Fibroblast of mammary gland (primary cell): ENCODE measurements at places on chromosomes 6 and 20.
A peak's percentile ranks its signal among the peaks of the same experiment; 100 is the strongest.

GRCh38 chr20:16195671-16196070 is 377.6 kb downstream of the KIF16B start:
- DNase-seq = no peak

DNA sequence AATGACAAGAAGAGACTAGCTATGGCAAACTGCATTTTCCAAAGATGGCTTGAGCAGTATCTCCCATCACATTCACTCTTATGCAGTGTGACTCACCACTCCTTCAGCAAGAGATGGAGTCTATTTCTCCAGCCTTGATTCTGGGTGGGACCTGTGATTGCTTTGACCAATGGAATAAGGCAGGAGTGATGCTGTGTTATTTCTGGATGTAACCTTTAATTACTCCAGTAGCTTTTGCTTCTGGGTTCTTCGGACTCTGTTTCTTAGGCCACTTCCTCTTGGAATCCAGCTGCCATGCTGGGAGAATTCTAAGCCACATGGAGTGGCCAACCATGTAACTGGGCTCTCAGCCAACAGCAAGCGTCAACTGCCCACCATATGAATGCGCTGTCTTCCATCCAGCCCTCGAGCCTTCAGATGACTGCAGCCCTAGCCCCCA is 50.7 kb downstream of the TGM2 start:
- peak; percentile 65 for DNase-seq

DNA sequence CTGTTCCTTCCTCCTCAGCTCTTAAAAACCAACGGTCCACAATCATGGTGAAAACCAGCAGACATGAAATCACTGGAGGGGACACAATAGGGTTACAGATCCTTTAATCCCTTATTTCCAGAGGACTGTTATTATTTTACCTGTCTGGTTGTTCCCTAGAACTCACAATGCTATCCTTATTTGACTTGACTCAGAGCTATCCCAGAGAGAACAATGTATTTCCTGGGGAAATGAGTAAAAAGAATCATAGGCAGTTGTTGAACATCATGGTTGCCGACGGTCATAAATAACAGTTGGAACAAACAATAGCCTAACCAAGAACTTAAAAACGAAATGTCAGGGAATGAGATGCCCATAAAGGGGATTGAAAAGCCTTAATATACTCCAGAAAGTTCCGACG is 9.3 kb downstream of the OR2H1 start:
- DNase-seq = no peak

DNA sequence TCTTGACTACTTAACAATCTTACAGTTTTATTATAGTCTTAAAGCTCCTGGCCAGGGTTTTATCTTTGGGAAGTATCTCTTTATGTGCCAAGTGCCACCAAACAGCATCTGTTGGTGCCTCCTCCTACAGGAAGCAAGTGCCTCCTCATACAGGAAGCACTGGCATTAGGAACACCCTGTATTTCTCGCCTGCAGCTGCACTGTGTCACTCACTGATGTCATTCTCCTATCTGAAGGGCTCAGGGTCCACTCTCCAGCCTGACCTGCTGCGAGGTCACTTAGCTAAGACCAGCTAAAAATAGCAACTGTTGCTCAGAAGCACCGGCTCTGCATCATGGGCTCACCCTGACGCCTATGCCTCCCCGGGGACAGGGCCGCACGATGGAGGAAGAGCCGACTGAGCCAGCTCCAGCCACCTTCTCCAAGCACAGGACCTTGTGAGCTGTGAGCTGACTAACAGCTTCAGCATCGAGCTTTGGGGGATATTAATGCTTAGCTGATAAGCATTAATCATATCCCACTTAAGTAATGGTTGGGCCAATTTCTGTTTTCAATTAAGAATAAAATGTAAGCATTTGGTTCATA is 66.3 kb upstream of the CD93 start:
- DNase-seq = peak; percentile 96

- peak; percentile 97 for DNase-seq
Observed at GRCh38 chr6:6699741-6700367, 111.3 kb downstream of the LY86 start.

- DNase-seq = peak; percentile 47
Observed at GRCh38 chr6:84979541-84979940, 215.1 kb upstream of the TBX18 start.

- no peak for DNase-seq
Observed at GRCh38 chr20:62056377-62056776, 9.3 kb downstream of the TAF4 start.

DNA sequence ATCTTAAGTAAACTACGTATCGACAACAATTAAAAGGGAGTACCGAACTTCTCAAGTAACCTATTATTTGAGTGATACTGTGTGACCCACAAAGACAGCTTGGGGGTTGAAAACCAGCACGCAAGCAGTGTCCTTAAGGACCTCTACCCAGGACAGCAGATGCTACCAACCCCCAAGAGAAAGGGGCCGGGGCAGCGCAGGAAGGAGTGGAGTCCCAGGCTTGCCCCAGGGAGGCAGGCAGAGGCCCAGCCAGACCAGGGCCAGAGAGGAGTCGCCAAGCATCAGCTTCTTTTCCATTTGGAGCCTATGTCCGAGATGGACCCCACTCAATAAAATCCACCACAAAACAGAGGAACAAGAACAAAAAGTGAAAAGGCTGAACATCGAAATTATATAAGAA is 11.9 kb downstream of the DIDO1 start:
- no peak for DNase-seq

DNA sequence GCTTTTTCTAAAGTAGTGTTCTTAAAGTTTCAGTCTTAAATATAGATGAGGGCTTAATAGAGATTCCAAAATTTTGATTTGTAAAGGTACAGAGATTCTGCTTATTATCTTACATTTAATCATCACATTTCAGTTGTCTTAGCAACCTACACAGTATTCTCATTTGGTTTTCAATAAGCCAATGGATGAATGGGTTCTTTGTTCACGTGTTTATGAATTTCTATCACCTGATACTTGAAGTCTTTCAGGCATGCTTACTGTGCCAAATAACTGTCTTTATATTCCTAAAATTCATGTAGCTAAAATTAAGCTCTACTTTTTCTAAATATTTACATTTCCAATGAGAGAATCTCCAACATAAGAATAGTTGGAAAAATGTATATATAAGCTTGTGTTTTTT is 152.7 kb downstream of the EYA4 start:
- no peak for DNase-seq

- DNase-seq = no peak
Observed at GRCh38 chr6:138522611-138523010, 23.3 kb upstream of the NHSL1 start.

DNA sequence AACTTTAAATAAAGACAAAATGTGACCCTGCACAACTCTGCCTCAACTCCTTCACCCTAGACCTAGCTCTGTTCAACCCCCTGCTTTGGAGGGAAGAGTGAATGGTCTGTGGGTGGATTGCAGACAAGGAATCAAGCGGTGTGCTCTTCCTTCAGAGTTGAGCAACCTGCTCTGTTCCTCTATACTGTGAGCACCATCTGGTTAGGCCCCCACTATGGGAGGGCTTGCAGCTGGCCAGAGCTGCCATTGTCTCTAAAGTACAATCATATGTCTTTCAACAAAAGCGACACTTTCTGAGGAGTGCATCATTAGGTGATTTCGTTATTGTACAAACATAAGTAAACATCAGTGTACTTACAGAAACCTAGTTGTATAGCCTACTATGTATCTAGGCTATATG is 406.1 kb upstream of the MARCKS start:
- no peak for DNase-seq

- no peak for DNase-seq
Observed at GRCh38 chr6:13183415-13184088, 144.8 kb downstream of the TBC1D7 start.

DNA sequence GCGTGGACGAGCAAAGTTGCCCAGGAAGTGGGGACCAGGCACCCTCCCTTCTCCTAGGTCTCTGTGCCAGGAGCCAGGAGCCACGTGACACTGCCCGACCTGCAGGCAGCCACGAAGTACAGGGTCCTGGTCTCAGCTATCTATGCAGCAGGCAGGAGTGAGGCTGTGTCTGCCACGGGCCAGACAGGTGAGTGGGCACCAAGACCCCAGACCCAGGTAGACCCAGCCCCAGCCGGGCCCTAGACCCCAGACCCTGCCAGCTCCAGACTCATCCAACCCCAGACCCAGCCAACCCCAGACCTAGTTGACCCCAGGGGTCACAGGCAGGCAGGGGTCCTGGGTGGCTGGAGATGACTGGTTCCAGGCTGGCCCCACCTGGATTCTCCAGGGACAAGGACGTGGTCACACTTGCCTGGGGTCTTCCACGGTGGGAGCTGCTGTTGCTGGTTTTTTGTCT is 21.1 kb downstream of the COL20A1 start:
- no peak for DNase-seq

DNA sequence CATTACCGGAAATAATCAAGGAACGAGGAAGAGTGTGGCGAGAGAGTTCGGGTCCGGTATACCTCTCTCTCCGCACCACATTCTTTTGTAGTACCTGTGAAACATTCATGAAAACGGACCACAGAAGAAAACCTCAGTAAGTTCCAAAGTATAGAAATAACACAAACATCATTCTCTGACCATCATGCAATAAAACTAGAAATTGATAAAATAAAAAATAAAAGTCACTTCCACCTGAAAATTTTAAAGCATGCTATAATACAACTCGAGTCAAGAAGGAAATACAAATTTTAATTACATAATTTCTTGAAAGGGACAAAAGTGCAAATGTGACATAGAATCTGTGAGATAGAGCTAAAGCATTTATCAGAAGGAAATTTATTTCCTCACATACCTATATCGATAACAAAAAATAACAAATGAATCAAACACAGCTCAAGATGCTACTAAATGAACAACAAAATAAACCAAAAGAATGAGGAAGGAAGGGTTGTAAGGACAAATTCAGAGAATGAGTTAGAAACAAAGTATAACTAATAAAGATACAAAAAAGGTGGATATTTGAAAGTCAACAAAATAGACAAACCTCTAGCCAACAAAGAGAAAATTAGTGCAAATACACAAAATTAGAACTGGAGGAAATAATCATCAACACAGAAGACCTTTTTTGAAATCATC is 84.2 kb downstream of the TRIM27 start:
- no peak for DNase-seq

DNA sequence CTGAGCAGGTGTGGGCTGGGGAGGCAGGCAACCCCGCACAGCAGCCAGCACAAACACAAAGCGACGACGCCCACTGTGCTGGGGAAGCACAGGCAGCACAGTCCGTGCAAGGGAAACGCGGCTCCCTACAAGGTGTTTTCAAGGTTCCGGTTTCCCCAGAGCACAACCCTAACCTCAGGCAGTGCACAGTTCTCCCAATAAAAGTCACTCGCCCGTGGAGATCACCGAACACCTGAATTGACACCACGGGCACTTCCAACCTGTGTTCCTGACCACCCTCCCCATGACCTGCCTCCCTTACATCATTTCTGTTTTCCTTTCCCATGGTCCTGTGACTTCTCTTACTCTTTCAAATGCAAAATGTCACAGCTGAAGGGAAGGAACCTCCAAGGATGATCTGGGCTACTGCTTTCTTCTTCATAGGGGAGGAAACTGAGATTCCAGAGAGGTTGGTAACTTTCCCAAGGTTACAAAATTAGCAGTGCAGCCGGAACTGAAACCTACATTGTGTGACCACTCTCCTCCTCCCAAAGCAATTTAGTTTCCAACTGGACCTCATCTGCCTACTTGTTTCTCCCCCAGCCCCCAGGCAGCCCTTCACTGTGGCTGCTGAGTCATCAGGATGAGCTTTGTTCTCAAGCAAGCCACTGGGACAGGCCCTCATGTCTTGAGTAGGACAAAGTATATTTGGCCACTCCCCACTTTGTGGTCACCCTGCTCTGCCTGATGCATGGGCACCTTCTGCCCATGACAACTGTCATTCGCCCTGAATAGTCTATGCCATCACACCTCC is 125.3 kb downstream of the ATXN1 start:
- peak; percentile 66 for DNase-seq

GRCh38 chr20:7392542-7393206 is 547.6 kb downstream of the HAO1 start:
- no peak for DNase-seq

DNA sequence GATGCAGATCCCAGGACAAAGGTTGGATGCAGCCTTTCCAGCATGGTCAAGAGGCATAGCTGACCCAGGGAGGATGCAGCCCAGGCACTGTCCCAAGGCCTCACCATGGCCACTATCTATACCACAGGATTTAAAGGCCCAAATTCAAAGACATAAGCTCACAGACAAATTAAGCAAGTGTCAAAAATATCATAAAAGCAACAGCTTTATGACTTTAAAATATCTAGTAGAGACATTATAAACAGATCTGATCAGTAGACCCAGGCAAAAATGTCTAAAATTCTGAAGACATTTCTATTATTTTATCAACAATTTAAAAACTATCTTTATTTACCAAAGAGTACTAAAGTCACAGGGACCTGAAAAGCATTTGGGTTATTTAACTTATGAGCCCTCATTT is 373.5 kb downstream of the CDC5L start:
- no peak for DNase-seq

- DNase-seq = no peak
Observed at GRCh38 chr6:91079969-91080368, 493.1 kb upstream of the MAP3K7 start.

DNA sequence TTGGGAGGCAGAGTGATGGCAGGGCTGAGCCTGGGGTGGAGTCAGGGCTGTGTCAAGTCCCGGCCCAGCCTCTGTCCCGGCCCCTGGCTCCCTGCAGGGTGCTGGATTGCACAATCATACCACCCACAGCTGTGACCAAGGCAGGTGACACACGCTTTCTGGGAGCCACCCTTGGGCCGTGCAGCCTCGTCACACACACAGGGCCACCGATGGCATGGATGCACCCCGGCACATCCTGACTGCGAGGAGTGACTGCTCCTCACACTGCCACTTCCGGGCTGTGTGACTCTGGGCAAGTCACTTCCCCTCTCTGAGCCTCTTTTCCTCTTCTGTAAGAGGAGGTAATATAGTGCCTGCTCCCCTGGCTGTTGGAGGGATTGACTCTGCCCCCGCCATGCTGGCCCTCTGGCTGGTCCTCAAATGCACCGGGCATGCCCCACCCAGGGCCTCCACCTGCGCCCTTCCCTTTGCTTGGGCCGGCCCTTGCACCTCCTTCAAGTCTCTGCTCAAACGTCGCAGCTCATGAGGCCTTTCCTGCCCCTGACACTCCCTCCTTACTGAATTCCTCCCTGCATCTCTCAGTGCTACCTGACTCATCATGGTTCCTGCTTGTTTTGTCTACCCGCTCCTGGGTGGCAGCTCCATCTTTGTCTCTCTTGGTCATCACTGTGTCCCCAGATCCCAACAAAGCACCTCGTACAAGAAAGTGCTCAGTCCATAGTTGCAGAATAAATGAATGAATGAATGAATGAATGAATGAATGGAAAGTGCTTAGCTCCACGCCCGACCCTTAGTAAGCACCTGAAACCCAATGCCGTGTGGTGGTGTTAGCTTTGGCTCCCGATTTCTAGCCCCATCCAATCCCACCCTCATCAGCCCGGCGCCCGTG is 93.5 kb downstream of the CEBPB start:
- DNase-seq = peak; percentile 67
